ENCODE measurements at places on chromosomes 4 and X.

- DNase-seq = no peak
Measured at GRCh38 chr4:110751986-110752385, 129.1 kb upstream of the PITX2 start.

- no peak for DNase-seq
Measured at GRCh38 chr4:73452953-73453700, 17.1 kb downstream of the AFP start.

GRCh38 chr4:3613967-3614730 is 81.9 kb upstream of the LRPAP1 start:
- DNase-seq = no peak

DNA sequence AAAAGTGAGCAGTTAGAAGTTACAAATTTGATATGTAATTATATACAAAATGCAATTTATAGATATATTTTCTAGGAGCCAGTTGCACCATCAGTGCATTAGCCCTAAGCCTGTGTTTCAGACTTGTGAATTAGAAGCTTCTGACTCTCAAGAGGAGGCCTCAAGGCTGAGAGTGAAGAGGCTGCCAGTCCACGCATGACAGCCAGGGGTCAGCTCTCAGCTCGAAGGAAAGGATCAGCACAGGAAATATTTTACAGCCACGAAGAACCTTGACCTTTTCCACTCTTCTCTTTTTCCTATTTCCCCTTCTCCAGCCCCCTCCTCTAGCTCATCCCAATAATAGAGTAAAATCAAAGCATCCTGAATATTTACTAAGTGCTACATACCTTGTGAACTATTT is 642.4 kb downstream of the TRIML1 start:
- peak; percentile 1 for DNase-seq

DNA sequence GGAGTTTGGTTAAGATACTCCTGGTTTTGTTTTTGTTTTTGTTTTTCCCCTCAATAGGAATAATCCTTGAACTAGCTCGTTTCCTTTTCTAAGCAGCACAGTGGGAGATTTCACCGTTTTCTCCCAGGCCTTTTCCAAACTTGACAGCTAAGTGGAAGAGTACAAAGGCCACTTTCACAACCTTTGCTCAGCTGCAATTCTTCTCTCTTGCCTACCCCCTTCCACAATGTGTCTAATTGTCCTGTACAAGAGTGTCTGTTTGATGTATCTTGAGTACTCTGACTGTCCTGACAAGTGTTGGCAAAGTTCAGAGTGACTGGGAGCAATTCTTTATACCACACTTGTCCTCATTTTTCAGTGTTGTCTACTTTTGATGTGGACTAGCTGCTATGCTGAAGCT is 674.3 kb upstream of the AMOT start:
- DNase-seq = no peak

GRCh38 chr4:92236877-92237276 is 66.9 kb upstream of the GRID2 start:
- DNase-seq = no peak

GRCh38 chr4:53614591-53614990 is 23.3 kb upstream of the LNX1 start:
- DNase-seq = no peak

DNA sequence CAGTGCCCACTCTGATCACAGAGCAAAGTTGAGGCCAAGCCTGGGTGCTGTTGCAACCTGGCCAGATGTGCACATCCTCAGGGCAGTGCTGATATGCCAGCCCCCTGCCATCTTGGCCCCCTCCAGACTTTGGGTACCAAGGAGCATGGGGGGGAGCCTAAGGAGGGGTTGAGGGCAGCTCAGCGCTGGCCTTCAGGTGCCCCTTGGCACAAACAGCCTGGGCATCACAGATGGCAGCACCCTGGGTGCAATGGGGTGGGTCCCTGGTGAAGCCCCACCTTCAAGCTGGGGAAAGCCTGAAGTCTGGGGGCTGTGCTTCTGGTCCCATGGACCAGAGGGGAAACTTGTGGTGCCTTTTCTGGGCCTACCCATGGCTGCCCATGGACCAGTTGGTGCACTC is 163.0 kb downstream of the FAM47A start:
- DNase-seq = no peak

- DNase-seq = no peak
Measured at GRCh38 chrX:22739276-22739675, 260.5 kb upstream of the DDX53 start.

DNA sequence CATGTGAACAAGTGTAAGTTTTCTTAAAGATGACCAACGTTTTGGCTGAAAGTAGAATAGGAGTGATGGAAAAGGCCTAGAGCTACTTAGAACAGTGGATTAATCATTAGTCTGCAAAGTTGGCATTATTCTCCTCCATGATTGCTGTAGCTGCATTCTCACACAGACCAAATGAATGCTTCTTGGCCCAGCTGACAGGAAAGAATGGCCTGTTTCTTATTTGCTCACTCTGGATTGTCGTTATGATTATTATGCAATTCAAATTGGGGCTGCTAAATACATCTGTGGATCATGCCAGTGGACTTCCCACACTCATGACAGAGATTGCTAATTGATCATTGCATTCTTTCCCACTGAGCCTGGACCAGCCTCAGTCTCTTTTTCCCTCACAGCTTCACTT is 285.0 kb downstream of the STIM2 start:
- no peak for DNase-seq

- DNase-seq = no peak
Measured at GRCh38 chr4:159856451-159856850, 753.6 kb downstream of the RAPGEF2 start.

DNA sequence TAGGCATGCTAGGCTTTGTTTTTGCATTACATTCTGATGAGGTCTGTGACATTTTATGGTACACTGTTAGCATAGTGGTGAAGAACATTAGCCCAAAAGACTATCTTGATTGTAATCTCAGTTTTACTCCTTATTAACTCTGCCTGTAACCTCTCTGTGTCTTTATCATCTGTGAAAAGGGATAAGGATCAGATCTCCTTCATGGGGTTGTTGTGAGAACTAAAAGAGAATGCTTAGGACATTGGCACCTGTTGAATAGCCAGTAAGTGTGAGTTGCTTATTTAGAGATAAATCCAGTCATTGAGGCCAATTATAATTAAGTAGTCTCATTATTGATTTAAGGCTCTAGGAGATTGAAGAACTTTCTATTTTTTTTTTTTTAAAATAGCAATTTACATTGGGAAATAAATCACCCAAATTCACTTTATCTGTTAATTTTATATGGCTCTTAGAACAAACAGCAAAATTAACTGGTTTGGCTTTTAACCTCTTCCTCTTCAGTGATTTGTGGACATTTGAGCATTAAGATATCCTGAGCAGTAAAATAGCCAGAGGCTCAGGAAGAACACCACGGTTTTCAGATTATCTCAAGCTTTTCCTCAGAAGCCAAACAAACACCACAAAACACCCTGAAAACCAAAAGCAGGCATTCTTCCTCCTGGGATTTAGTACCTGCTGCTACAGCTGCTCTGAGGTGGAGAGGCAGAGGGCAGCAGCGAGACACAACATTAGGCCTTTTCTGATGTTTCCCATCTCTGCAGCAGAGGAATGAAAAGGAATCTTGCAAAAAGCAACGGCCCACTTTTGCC is 192.9 kb downstream of the ARHGAP10 start:
- DNase-seq = no peak

DNA sequence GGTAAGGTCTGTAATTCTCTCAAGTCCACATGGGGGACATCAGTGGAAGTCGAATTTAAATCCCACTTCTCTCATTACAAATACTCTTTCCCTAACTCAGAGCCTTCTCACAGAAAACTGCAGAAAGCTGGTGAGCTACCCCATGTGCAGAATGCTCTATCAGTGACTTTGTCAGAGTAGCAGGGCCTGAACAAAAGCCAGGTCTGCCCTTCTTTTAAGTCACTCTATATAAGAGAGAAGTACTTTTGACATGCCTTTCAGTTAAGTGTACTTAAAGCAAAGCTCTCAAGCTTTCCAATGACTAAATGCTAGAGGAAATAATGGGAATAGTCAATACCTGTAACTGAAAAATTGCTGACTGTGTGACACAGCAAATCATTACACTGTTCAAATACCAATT is 323.1 kb downstream of the KCNIP4 start:
- no peak for DNase-seq

DNA sequence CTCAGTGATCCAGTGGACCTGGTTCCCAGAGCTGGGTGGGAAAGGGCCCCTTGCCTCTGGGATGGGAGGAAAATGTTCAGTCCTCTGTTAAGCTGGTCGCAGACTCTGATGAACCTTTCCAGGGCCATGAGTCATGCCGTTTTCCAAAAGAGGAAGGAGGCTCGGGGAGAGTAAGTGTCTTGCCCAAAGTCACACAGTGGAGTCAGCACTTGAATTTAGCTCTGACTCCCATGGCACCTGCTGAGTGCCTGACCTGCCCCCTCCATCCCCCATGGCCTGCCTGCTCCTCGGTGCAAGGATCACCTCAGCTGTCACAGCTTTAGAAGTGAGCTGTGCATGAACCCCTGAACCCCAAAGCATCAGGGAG is 14.0 kb upstream of the KIAA0232 start:
- peak; percentile 70 for DNase-seq

DNA sequence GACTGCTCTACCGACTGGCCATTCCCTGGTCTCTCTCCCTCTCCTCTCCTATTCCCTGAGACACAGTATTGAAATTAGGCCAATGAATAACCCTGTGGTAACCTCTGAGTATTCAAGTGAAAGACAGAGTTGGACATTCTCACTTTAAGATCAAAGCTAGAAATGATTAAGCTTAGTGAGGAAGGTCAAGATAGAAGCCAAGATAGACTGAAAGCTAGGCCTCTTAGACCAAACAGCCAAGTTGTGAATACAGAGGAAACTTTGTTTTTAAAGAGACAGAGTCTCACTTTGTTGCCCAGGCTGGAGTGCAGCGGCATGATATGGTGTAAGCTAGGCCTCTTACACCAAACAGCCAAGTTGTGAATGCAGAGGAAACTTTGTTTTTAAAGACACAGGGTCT is 64.6 kb downstream of the KDM6A start:
- DNase-seq = no peak

DNA sequence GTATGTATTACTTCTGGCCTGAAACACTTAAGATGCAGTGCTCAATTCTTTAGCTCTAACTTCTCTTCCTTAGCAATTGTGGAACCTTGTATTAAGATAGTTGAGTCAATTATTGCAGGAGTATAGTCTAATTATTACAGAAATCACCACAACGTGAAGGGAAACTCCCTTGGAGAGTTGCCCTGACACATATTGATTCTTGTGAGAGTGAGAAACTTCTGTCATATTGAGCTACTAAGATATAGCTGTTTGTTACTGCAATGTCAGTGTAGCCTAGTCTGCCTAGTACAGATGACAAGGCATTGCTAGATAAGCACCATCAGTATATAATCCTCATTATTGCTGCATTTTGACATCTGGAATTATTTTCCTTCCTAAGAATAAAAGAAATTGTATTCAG is 82.7 kb upstream of the TEX13C start:
- DNase-seq = no peak

DNA sequence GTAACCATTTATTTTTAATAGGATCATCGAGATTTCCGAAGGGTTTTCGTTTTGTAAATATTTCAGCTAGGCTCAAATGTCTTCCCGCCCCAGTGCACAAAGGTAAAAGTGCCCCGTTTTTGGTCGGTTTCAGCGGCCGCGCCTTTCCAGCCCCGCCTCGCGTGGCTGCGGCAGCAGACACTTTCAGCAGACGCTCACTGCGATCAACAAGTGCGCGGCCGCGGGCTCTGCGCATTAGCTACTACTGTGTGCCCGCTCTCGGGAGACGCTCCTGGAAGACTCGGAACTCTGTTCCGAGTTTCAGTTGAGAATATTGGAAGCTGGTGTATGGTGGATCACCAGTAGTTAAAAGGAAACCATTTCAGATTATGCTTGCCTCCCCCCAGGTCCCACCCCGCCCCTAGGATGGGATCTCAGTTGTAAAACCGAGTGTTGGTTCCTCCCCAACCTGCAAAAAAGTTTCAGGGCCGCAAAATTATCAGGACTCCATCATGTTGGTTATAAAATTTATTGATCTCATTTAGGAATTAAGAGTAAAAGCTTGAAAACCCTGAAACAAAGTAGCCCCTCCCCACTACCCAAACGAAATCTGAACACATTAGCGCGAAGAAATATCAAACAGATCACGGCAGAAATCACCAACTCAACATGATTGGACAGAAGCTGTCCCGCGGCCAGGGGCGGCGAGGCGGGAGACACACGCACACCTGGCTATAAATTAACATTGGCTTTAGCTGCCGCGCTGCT is 2.2 kb downstream of the SOX3 start:
- no peak for DNase-seq
